T-helper 22 cell (primary cell): ENCODE measurements at places on chromosomes 1 and 21.

DNA sequence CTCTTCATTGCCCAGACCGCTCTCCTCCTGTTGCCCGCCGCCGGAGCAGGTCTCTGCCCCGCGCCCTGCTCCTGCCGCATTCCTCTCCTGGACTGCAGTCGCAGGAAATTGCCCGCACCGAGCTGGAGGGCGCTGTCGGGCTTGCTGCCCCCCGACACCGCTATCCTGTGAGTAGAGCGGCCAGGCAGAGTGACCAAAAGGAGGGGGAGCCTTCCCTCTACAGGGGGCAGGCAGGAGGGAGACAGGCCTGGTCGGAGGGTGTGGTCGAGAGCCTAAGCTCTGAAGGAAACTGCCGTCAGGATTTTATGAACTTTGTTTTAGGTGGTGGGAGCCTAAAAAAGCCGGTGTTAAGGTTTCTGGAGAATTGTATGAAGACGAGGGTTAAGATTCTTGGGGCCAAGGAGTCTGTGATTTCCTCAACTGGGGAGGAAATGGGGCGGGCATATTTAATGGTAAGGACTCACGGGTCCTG, 517 bp downstream of the LRIG2 start:
- no peak for DNase-seq

DNA sequence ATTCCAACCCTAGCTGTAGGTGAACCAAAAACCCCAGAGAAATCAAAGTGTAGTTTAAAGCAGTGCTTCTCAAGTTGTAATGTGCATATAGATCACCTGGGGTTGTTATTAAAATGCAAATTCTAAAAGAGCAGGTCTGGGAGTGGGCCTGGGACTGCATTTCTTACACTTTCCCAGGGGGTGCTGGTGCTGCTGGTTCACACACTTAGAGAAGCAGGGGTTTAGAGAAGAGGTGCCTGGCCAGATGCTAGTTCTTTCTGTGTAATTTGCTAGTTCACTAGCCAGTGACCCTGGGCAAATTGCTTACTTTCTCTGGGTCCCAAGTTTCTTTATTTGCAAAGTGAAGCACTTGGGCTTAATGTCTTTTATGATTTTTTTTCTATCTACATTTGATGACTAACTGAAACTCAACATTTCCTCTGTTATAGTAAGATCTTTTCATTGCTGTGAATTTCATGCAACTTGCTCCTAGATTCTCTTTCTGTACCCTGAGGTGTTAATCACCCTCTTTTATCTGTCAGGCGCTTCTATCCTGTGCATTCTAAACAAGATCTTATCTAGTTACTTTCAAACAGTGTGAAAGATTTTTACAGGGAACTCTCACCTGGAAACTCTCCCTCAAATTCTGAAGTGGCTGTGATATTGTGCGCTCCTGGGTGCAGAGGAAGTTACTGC, 141.9 kb upstream of the UBE2U start:
- no peak for DNase-seq

DNA sequence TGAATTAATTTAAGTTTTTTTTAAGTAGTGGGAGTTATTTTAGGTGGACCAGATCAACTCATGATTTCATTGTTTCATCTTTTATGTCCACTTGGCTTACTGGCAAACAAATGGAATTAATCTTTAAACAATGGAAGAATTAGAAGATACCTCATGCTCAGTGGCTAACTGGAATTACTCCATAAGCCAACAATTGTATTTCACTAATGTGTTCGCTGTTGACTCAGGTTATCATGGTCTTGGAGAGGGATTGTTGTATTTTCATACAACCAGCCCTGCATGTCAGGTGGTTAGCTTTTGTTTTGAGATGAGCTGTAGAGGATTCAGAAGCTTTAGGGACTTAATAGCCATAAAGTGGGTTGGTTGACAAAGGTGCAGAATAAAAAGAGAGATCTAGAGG, 57.2 kb upstream of the HMCN1 start:
- DNase-seq = no peak

DNA sequence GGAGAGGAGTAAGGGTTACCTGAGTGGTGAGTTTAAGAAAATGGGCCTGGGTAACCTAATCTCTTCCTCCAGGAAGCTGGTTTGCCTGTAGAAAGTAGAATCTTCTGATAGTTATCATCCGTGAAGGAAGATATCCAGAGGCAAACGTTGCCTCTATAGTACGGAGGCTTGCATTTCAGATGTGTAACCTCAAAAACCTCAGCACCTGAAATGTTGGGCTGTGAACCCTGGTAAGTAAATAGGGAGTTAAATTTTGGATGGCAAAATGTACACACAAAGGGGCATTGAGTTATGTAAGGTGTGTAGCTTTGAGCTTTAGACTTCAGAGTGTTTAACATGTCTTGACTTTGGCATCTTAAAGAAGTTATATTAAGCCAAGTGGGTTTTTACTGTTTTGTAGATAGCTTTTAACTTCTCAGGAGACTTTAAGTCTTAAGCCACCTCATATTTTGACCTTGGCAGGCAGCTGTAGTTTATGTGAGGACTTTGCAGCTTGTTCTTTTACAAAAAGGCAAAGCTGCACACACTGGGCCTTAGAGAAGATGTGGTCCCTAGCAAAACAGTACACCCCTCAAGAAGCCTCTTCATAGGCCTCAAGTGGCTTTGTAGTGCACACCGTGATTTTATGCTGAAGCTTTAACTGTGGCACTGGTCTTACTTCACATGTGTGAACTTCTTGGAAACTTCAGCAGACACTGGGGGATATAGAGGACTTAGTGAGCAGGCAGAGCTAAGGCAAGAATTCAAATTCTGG, 83.4 kb downstream of the SNRPE start:
- no peak for DNase-seq

DNA sequence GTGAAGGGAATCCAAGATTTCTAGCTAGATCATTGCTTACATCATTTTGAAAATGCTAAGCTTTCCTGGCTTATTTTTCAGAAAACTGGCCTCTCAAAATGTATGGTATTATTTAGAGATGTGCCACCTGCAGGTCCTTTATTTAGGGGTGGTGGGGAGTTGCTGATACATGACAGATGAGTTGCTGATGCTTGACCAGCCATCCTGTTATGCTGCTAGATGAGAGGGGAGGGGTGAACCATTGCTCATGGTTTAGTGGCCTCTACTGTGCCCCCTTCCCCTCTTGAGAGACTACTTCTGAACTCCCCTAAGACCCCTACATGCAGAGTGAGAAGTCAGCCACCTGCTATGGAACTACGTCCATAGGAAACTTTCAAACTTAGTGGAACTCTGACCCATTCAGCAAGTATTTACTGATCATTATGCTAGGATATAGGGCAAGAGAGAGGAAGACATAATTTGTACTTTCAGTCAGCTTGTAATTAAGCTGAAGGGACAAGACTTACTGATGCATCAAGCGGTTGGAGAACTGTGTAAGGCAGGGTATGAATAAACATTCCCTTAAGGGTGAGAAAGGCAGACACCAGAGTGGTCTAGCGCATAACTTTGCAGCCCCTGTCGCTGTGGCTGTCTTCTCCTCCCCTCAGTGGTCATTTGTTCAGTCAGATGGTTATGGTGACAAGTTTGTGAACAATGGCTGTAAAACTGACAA, 34.6 kb downstream of the SLAMF6 start:
- DNase-seq = no peak
